Airway epithelial cell (primary cell): ENCODE measurements at places on chromosomes 1 and 21. TPM values are rescaled to one million over a fixed set of nuclear protein-coding genes. Genes with fewer than 3 reads are reported as not detected.

Gene KLF17
- not detected in 2 replicates for total RNA-seq

Gene OBSCN
- total RNA-seq, result 1.3 and 4.0 TPM in 2 replicates

Gene ALPL
- not detected in 2 replicates for total RNA-seq

Gene SPRR2B
- not detected in 2 replicates for total RNA-seq

Gene CR1L
- total RNA-seq, result 0.07 TPM in 1 of 2 replicates, not detected in the other

Gene MAN1C1
- 0.65 and 1.1 TPM in 2 replicates for total RNA-seq

Gene TTC34
- total RNA-seq, result 0.14 and 0.21 TPM in 2 replicates

Gene FAM3B
- not detected in 2 replicates for total RNA-seq

Gene HTR6
- total RNA-seq, result not detected in 2 replicates

Gene UROD
- 85.9 and 92.1 TPM in 2 replicates for total RNA-seq

Gene C1QB
- not detected in 2 replicates for total RNA-seq

Gene SPATA17
- total RNA-seq, result 1.5 and 2.1 TPM in 2 replicates

Gene CDK18
- 10.3 and 15.0 TPM in 2 replicates for total RNA-seq

Gene TOR1AIP2
- 53.5 and 60.9 TPM in 2 replicates for total RNA-seq

Gene GNAT2
- total RNA-seq, result 0.14 and 0.21 TPM in 2 replicates

Gene NTNG1
- total RNA-seq, result 1.3 TPM in 2 replicates

Gene GDAP2
- 11.4 and 13.1 TPM in 2 replicates for total RNA-seq

Gene EDN2
- 2.8 and 10.1 TPM in 2 replicates for total RNA-seq

Gene CCDC190
- not detected in 2 replicates for total RNA-seq

Gene SERPINC1
- total RNA-seq, result not detected in 2 replicates

Gene DNAJB4
- total RNA-seq, result 11.5 and 17.8 TPM in 2 replicates

Gene SOX13
- total RNA-seq, result 11.8 and 14.2 TPM in 2 replicates

Gene FRRS1
- total RNA-seq, result 13.4 and 17.6 TPM in 2 replicates

Gene AIRE
- total RNA-seq, result not detected in 2 replicates

Gene KCNA2
- not detected in 2 replicates for total RNA-seq

Gene LRRC47
- 40.5 and 50.2 TPM in 2 replicates for total RNA-seq

Gene MORC3
- total RNA-seq, result 19.2 and 25.5 TPM in 2 replicates

Gene AK4
- total RNA-seq, result 37.2 and 39.7 TPM in 2 replicates

Gene RHBDL2
- 12.6 and 15.3 TPM in 2 replicates for total RNA-seq

Gene RPE65
- not detected in 2 replicates for total RNA-seq

Gene TNFSF18
- total RNA-seq, result 0.07 and 0.14 TPM in 2 replicates

Gene FCRL1
- total RNA-seq, result not detected in 2 replicates

Gene TRIM67
- total RNA-seq, result not detected in 2 replicates

Gene CA14
- total RNA-seq, result 0.14 TPM in 1 of 2 replicates, not detected in the other

Gene AMIGO1
- total RNA-seq, result 0.19 and 0.56 TPM in 2 replicates

Gene TCHHL1
- not detected in 2 replicates for total RNA-seq

Gene IRF2BP2
- total RNA-seq, result 77.8 and 95.6 TPM in 2 replicates

Gene DEGS1
- total RNA-seq, result 37.4 and 48.7 TPM in 2 replicates

Gene LRRIQ3
- 0.74 and 0.92 TPM in 2 replicates for total RNA-seq

Gene FAM151A
- not detected in 2 replicates for total RNA-seq

Gene AGBL4
- total RNA-seq, result not detected in 2 replicates

Gene BRDT
- not detected in 2 replicates for total RNA-seq

Gene IGSF3
- 61.4 and 79.1 TPM in 2 replicates for total RNA-seq

Gene KCNN3
- 0.07 TPM in 1 of 2 replicates, not detected in the other for total RNA-seq

Gene CD5L
- not detected in 2 replicates for total RNA-seq

Gene TAF1A
- total RNA-seq, result 1.9 and 5.9 TPM in 2 replicates
